ENCODE measurements at places on chromosomes 5 and 9. TPM values are rescaled to one million over a fixed set of nuclear protein-coding genes. Genes with fewer than 3 reads are reported as not detected.

GRCh38 chr5:171609806-171610452 lies 175.7 kb upstream of the SMIM23 start:
- H3K27ac ChIP-seq: no peak overlapping the region
- no peak for DNase-seq
- no peaks in the 10 kb centered on the region for H3K36me3 ChIP-seq
- no peaks in the 10 kb centered on the region for H3K4me1 ChIP-seq
- H3K4me3 ChIP-seq: no peak overlapping the region

GRCh38 chr5:98535901-98536300 lies 237.6 kb upstream of the RGMB start:
- DNase-seq: no peak
- no peak overlapping the region for H3K27ac ChIP-seq
- no peaks in the 10 kb centered on the region for H3K4me1 ChIP-seq
- no peak overlapping the region for H3K4me3 ChIP-seq
- H3K36me3 ChIP-seq: no peaks in the 10 kb centered on the region
- no peaks in the 10 kb centered on the region for H3K27me3 ChIP-seq

- no peak for DNase-seq
- H3K27me3 ChIP-seq: peaks cover 49% of the 10 kb centered on the region
- peaks cover 5% of the 10 kb centered on the region for H3K4me1 ChIP-seq
- peak overlapping the region; percentile 70 for H3K4me3 ChIP-seq
- H3K27ac ChIP-seq: no peak overlapping the region
- no peaks in the 10 kb centered on the region for H3K36me3 ChIP-seq
These were observed 141.9 kb downstream of the PBX3 start for GRCh38 chr9:125889112-125889475.

DNA sequence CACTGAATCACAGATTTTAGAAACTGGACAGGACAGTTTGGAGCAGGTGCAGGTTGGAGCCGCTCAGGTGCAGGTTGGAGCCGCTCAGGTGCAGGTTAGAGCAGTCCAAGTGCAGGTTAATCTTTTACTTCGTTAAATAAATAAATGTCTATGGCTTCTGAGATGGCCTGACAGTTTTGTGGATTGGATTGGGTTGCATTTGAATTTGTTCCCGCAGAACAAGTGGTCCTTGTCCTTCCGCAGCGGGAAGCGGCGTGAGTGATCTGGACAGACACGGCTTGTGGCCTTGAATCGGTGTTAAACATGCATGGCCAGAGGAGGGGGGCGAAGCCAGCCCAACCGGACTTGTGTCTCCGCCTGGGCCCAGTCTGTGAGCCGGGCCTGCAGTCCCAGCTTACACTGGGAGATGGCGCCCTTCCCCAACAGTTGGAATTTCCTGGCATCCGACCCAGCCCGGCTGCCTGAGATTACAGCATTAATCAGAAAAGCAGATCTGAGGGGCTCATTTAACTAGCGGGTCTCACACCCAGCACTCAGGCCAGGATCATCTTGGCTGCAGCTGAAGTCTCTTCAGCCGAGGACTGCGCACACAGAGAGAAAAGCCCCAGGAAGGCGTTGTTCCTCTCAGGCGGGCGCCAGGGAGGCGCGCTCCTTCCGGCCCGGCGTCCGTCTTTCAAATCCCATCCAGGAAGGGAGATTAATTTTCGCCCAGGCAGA lies 1.5 kb upstream of the OLFM1 start:
- H3K4me3 ChIP-seq: peak overlapping the region; percentile 41
- H3K27ac ChIP-seq: no peak overlapping the region
- no peaks in the 10 kb centered on the region for H3K36me3 ChIP-seq
- peaks cover 35% of the 10 kb centered on the region for H3K27me3 ChIP-seq
- peaks cover 5% of the 10 kb centered on the region for H3K4me1 ChIP-seq

Gene GCNT1
- 7.0 TPM for total RNA-seq

Gene TMC1
- total RNA-seq: not detected

Data from activated CD4-positive, alpha-beta T cell treated with anti-CD3 and anti-CD28 coated beads, Interleukin-2, amount 10 ng/mL, durations not matched to agents 24 days and 14 days (primary cell).